ENCODE measurements at places on chromosomes 11 and 22. TPM values are rescaled to one million over a fixed set of nuclear protein-coding genes. Genes with fewer than 3 reads are reported as not detected.

HOATZ gene
- not detected for total RNA-seq

GNB1L gene
- total RNA-seq = 14.6 TPM

CNIH2 gene
- 0.07 TPM for total RNA-seq

FDX1 gene
- 9.5 TPM for total RNA-seq

CHKB gene
- 27.5 TPM for total RNA-seq

TSKU gene
- total RNA-seq = 3.1 TPM
